ENCODE measurements at places on chromosomes 5 and 9. TPM values are rescaled to one million over a fixed set of nuclear protein-coding genes. Genes with fewer than 3 reads are reported as not detected.
A peak's percentile ranks its signal among the peaks of the same experiment; 100 is the strongest.

DNA sequence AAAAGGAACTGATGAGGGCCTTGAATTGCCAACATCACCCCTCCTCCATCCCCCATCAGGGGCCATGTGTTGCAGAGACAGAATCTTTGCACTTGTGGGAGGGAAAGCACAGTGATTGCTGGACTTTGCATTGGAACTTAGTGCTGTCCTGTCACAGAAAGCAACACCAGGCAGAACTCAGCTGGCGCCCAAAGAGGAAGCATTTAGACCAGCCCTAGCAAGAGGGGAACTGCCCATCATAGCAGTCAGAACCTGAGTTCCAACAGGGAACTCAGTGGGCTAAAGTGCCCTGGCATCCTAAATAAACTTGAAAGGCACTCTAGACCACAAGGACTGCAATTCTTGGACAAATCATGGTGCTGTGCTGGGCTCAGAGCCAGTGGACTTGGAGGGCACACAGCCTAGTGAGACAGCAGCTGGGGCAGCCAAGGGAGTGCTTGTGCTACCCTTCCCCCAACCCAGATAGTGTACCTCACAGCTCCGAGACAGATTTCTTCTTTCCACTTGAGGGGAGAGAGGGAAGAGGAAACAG, 128.1 kb downstream of the ACTL7B start:
- DNase-seq = peak; percentile 82

- peak; percentile 30 for DNase-seq
Measured at GRCh38 chr5:657570-657969, 35.6 kb downstream of the TPPP start.

DNA sequence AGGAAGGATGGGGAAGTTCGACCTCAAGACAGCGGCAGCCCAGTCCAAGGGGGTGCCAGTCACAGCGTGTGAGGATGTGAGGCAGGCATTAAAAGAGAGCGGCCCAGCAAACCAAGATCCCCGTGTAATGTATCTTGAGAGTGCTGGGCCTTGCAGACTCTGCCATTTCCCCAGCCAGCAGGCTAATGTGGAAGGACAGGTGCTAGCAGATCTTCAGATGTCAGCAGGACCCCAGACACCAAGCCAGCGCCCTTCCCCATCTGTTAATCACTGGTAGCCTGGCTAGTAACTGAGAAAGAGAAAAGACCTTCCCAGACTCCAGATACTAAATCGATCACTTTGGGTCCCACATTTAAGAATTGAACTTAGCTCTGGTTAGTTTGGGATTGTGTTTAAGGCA, 62.2 kb downstream of the NTRK2 start:
- no peak for DNase-seq

- no peak for DNase-seq
Measured at GRCh38 chr9:27053369-27054022, 48.0 kb upstream of the LRRC19 start.

DNA sequence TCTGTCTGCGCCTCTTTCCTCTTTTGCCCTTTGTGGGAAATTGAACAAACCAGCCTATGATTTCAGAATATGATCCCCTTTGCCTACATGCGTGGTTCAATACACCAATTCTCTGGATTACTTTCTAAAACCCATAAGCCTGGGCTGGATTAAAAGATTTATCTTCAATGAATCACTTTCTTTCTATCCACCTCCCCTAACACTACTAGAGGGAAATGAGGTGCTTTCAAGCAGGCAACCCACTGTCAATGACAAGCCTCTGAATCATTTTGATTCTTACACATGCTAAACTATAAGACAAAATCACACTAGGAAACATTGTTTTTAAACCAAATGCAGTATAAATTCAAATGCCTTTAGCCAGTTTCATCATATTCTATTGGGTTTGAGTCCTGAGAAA, 257.5 kb downstream of the AGTPBP1 start:
- no peak for DNase-seq

DNA sequence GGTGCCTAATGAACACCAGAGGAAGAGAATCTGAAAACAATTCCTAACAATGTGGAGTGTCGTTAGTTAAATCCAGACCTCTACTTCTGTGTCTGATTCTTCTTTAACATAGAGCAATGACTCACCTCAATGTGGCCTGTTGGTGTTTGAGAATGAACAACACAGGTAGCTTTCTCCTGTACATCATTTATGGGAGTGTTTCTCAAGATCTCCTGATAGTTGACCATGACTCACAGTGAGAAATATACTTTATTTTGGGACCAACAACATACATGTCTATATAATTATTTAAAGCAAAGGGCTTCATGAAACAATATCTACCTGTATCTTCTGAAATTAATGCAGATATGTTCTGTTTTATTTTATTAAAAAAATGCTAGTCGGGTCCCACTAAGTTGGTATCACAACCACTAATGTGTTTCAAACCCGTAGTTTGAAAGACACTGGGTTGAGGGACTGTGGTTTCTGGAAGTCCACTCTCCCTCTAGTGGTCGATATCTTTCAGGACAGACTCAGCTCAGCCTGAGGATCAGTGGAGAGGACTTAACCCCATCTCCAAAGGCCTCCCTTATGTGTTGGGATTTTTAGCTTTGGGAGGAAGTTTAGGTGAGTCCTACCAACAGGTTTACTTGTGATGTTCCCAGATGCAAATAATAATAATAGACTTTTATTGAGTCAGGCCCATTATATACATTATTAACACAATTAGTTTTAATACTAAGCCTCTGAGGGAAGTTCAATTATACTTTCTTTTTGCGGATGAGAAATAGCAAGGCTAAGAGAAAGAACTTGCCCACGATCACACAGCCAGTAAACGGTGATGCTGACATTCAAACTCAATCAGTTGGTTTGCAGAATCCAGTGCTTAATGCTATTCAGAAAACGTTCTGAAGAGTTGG, 70.0 kb upstream of the KLF9 start:
- DNase-seq = no peak

GRCh38 chr5:132265336-132266030, 8.0 kb downstream of the PDLIM4 start:
- DNase-seq = peak; percentile 86

DNA sequence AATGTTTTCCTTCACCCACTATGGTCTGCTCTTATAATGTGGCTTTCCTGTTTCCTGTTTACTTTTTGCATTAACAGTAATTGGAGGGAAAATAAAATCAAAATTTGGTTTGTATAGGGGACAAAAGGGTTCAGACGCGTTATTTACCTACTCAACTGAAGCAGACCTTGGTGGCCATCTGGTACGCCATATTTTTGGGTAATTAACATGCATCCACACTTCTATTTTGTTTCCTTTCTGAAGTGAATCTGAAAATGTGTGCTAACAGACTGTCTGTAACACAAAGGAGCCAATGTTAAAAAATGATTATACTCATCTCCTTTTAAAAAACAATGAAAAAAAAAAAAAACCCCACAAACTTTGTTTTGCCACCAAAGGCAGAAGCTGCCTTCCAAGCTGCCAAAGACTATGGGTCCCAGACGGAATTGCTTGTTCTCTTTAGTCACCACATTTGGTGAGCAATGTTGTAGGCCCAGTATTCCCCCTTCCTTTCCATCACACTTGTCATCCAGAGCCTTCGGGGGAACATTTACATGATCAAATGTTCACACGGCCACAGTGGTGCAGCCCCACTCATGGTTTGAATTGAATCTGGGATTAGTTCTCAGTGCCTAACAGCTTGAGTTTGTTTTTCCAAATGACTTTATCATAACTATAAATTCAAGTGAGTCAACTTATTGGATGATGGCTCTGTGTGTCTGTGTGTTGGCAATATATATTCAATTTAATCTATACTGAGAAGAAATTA, 323.7 kb upstream of the CD180 start:
- DNase-seq = no peak

GRCh38 chr5:154480847-154481246, 2.8 kb upstream of the HAND1 start:
- DNase-seq = no peak

DNA sequence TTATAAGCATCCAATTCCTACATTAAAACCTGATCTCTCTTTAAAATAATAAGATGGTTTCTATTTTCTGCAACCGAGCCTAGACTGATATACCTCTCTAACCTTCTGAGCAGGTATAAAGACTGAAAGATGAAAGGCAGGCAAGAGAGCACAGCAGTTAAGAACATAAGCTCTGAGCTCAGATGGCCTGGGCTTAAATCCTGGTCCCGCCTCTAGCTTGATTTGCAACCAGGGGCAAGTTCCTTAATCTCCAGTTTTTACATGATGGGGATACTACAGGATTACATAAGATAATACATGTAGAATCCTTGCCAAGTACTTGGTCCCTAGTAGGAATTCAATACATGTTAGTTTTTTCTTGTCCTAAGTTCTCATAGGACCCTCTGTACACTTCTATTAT, 33.9 kb downstream of the SLC24A2 start:
- no peak for DNase-seq

DNA sequence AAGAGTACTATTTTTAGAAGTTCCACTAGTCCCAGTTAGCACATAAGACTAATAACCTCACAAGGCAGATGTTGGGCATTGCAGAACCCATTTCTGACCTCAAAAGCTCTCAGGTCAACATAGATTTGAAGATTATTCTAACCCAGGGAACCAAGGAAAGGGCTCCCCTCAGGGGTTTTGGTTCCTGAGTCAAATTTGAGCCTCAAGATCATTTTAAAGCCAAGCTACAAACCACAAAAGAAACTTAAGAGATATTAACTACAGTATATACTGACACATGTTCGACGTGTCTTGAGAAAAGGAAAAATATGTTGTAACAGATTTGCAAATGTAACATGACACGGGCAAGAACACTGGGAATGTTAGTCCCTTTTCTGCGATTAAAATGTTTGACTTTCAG, 88.6 kb downstream of the GNAQ start:
- DNase-seq = no peak

DNA sequence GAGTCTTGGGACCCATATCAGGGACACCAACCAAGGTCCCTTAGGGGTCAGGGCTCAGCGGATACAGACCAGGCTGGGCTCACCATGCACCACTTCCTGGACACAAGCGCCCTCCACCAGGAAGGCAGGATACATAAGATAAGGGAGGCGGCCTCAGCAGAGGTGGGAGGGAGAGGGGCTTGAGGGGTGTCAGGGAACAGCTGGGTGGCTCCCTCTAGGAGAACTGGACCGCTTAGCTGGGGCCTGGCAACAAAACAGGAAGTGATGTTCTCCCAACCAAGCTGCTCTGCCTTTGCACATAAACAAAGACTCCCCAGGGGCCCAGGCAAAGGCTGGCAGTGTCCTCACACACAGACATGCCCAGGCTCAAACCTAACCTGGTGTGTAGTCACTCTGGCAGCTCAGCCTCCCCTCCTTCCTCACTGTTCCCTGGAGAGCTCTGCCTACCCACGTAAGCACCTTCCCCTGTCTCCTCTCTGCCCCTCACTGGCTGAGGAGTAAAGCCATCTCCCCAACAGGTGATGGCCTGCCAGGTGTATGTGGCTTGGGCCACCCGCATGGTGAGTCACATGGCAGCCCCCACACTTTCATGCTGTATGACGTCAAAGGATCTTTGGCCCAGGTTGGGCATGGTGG, 5.8 kb upstream of the BICD2 start:
- peak; percentile 47 for DNase-seq

DNA sequence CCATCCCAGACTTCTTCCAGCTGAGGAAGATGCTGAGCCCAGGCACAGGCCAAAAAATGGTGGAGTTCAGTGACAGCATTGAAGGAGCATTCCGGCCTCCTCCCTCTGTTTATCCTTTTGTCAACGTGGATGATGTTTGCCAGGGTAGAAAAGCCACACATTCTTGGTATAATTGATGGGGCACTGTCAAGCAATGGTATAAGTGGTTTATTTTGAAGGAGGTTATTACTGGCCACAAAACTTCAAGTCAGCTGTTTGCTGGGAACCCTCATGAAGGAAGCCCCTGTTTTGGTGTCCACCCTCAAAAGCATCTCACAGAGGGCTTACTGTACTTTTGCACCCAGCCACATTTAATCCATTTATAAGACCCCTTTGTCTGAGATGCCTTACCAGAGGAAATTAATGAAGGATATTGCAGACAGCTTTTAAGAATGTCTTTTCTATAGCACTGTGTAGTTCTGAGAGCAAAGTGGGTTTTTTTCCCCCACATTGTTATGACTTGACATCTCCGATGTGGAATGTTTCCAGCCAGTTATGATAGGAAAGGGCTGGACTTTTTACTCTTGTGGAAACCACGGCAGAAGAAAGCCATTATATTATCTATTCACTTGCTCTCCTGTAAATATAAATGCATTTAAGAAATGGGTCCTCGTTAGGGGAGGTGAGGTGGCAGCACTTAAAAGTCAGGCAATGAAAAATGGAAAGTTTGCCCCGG, 95.5 kb upstream of the SPATA31D4 start:
- no peak for DNase-seq

- no peak for DNase-seq
Measured at GRCh38 chr9:78479441-78479840, 182.5 kb downstream of the PSAT1 start.

DNA sequence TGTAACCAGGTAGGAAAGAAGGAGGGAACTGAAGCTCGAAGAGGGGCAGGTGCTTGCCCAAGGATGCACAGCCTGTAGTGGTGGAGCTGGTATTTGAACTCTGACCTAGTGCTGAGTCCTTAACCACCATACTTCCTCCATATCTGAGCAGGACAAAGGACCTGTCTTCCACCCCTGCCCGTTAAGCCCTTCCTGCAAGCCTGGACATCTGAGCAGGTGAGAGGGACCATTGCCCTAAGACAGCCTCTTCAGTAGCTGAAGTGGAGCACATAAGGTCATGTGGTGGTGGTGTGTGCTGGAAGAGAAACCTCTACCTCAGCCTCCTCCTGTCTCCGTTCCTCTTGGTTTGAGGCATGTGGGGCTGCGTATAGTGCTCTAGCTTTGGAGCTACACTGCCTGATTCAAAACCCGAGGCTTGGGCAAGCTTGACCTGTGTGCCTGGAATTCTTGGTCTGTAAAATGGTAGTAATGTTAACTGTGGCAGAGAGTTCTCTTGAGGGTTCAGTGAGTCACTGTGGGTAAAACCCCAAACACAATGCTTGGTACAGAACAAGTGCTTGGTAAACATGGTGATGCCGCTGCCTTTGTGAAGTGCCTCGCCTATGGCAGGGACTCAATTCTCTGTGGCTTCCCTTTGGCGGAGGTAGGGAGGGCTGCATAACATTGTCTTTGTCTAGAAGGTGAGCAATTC, 7.4 kb downstream of the GALNT10 start:
- DNase-seq = no peak

DNA sequence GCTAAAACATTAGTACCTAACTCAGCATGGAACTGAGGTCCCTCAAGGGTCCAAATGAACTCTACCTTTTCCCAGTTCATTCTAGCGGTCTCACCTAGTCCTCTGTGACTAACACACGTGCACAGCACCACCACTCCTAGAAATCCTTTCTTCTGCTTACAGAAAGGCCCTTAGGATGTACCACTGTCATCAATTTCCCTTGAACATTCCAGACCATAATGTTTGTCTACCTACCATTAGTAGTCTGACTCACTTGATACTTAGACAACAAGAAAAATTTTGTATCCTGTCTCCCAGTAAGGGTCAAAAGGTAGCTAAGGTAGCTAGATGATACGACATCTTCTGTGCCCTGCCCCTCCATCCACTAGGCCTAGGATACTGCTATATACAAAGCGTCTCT, 166.6 kb downstream of the TSSK1B start:
- DNase-seq = no peak

Gene C5orf52
- not detected for total RNA-seq

Gene FYB1
- total RNA-seq = 45.8 TPM

Gene SH3RF2
- total RNA-seq = 4.5 TPM

Gene SPOUT1
- 32.8 TPM for total RNA-seq

Gene LCN15
- not detected for total RNA-seq

Gene PCDHB12
- 5.7 TPM for total RNA-seq

Gene MLANA
- not detected for total RNA-seq

Gene SPATA31C1
- total RNA-seq = not detected

Gene TEK
- total RNA-seq = 18.2 TPM

Gene FOXD4L4
- total RNA-seq = 0.19 TPM

All from aorta (tissue), 5 donors.